ENCODE measurements at places on chromosomes 11 and 22. TPM values are rescaled to one million over a fixed set of nuclear protein-coding genes. Genes with fewer than 3 reads are reported as not detected.

Gene CBLIF
- polyA plus RNA-seq = not detected

Gene DEUP1
- polyA plus RNA-seq = 1.9 TPM

Gene NELL1
- 3.0 TPM for polyA plus RNA-seq

Gene RAPSN
- polyA plus RNA-seq = 0.11 TPM

Gene LRRN4CL
- polyA plus RNA-seq = 0.75 TPM

Data from renal cortex interstitium (tissue), 15 donors.